Right kidney (tissue), 9 donors: ENCODE measurements at places on chromosomes 2 and 18.

DNA sequence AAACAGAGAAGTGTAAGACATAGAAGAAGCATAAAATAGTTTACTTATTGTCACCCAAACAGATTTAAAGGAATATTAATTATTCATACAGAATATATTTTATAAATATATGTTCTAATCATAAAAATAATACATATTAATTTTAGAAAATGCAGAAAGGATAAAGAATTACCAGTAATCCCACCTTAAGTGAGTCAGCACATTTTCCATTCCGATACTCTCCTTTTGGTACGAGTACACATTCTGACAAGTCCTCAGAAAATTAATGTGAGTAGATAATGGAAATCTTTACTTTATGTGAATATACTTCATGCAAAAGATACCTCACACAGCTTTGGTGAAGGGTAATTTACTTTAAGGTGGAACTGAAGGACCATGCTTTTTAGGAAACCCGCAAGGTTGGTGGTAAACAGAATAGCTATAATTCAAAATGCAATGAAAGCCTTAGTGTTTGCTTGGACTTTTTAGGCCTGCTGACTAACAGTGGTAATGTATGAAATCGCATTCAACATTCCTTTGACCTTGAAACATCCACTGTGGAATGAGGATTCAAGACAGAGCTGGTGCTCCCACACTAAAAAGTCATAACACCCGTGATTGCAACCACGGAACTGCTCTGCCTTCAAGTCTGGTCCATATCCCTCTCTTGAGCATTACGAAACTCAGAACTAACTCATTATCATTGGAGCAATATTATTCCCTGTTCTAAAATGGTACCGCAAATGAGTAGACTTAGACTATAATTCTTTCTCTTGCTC, 28.1 kb upstream of the HTR2B start:
- no peak for DNase-seq

DNA sequence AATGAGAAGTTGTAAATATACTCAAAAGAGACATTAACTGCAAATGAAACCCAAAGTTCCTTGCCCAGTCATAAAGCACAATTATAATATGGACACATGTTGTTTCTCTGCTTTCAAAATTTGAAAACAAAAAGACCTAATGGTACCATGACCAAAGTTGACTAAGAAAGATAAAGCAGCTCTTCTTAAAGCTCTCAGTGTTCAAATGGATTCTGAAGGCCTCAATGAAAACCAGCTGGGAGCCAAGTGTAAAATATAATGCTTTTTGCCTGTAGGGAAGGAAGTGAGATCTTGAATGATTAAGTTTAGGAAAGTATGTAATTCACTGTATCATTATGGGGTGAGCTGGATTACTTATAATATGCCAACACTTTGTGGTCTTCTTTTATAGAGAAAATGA, 178.6 kb downstream of the SATB2 start:
- no peak for DNase-seq

DNA sequence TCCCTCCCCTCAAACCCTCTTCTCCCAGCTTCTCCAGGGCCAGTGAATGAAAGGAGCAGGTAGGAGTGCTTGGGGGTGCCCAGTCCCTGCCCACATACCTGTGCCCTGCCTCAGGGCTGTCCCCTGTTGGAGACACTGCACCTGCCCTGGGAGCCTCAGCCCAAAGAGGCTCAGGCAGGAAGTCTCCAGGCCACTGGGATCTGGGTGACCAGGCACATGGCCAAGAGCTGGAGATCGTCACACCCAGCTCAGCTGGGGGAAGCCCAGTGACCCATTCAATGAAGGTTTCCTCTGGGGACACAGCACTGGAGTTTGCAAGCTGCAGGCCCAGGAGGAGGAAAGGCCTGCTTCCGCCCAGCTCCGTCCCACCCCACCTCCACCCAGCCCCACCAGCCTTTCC, 156.4 kb downstream of the ZFP36L2 start:
- DNase-seq, result peak; percentile 10

DNA sequence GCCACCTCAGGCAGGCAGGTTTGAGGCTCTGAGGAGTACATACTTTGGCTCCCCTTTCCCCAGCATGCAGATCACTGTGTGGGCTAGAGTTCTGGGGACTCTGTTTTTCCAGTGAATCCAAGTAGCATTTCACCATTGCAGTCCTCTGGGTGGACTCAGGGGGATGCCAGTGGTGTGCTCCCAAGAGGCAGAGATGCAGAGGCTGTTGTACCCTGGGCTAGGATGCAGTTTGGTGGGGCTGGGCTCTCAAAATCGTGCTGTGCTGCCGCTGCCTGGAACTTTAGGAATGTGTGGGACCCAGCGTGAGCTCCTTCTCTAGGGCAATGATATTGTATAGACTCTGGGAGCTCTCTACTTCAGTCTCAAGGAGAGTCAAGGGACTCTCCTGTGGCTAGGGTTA, 104.9 kb downstream of the MYO3B start:
- no peak for DNase-seq

DNA sequence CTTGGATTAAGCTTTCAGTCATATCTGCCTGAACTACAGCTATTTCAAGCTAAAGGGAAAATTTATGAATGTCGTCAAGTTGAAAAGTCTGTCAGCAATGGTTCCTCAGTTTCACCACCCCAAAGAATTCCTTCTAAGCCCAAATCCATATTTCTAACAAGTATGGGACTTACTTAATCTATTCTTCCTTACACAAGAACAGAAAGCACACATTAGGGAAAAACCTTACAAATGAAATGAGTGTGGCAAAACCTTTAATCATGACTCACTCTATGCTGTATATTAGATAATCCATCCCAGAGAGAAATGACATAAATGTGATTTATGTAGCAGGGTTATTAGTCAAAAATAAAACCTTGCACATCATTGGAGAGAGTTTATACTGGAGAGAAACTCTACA, 78.9 kb downstream of the RAB31 start:
- DNase-seq, result no peak

DNA sequence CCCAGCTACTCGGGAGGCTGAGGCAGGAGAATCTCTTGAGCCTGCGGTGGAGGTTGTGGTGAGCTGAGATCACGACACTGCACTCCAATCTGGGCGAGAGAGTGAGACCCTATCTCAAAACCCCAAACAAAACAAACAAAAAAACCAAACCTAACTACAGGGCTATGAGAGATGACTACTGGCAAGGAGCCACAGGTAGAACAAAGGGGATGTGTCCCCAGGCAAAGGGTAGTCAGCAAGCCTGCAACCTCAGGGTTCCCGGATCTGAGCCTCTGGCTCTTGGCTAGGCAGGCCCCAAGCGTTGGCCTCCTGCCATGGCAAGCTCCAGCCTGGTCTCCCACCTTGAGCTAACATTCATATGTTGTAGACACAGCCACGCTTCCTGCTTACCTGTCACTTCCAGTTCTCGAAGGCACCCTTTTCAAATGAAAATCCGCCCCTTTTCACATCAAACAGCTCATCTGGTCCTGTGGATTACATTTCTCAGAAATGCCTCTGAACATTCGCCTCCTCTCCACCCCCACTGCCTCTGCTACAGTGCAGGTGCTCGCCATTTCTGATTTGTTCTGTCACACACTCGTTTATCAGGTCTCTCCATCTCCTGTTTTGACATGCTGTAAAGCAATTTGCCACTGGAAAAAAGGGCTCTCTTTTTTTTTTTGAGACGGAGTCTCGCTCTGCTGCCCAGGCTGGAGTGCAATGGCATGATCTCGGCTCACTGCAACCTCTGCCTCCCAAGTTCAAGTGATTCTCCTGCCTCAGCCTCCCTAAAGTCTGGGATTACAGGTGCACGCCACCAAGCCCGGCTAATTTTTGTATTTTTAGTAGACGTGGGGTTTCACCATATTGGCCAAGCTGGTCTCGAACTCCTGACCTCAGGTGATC, 13.1 kb upstream of the ACTR3 start:
- peak; percentile 22 for DNase-seq

- no peak for DNase-seq
Measured at GRCh38 chr2:227188292-227188691, 23.9 kb downstream of the COL4A3 start.

DNA sequence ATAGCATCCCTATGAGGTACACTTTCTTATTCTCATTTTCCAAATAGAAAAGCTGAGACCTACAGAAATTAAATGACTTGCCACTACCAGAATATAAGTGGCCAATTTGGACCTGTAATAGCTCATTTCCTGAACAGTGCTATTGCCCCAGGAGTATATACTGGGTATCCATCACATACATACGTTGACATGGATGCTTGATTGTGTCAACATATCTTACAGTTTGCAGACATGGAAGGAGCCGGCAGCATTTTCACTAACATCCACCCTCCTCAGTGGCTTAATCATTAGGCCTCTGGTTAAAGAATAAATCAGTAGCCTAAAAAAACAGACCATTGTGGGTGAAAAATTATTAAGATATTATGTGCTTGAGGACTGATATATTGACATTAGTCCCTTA, 829.3 kb downstream of the LRP1B start:
- no peak for DNase-seq

- no peak for DNase-seq
Measured at GRCh38 chr2:217000406-217000805, 140.5 kb upstream of the TNP1 start.

- DNase-seq, result no peak
Measured at GRCh38 chr2:65944213-65944612, 490.7 kb upstream of the MEIS1 start.

DNA sequence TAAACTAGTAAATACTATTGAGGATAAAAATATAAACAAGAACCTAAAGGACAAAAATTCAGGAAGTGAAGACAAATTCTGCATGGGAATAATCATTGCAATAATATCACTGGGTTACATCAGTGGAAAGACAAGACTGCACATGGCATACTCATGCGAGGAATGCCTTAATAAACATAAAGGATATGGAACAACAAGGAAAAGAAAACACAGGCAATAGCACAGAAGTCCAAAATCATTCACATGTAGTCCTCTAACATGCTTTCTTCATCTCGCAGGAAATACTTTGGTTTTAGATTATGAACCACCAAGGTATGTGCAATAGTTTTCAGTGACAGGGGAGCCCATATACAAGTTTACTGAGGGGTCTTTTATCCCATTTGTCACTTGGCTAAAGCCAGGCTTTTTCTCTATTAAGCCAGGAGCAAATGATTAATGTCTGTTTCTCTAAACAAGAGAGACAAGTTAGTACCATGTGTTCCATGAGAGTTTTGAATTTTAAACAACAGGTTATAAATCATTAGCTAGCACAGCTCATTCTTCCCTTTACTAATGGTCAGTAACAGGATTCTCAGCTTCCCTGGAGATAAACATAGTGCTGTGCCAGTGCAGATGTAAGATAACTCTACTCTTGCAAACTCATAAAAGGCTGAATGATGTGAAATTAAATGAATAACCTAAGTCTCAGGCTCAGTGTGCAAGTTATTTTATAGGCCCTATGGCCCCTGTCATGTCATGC, 353.6 kb upstream of the FSIP2 start:
- DNase-seq, result no peak

GRCh38 chr18:77044866-77045664, 87.5 kb downstream of the MBP start:
- DNase-seq, result no peak

DNA sequence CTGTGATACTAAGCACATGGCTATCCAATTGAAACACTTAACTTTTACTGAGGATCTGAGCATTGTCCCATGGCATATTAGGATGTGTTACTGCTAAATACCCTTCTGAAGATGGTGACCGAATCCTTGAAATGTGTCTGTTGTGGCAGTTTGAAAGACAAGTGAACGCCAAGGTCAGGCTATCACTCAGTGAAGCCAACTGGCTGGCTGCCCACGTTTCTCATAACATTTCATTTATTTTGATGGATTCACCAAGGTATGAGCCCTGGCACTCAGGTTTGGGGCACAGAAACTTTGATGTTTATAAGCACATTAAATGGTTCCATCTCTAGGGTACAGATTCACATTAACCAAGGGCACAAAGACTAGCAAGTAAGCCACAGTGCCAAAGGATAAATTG, 850.3 kb downstream of the DPP10 start:
- no peak for DNase-seq

GRCh38 chr2:160125366-160125765, 63.0 kb upstream of the PLA2R1 start:
- DNase-seq, result no peak

DNA sequence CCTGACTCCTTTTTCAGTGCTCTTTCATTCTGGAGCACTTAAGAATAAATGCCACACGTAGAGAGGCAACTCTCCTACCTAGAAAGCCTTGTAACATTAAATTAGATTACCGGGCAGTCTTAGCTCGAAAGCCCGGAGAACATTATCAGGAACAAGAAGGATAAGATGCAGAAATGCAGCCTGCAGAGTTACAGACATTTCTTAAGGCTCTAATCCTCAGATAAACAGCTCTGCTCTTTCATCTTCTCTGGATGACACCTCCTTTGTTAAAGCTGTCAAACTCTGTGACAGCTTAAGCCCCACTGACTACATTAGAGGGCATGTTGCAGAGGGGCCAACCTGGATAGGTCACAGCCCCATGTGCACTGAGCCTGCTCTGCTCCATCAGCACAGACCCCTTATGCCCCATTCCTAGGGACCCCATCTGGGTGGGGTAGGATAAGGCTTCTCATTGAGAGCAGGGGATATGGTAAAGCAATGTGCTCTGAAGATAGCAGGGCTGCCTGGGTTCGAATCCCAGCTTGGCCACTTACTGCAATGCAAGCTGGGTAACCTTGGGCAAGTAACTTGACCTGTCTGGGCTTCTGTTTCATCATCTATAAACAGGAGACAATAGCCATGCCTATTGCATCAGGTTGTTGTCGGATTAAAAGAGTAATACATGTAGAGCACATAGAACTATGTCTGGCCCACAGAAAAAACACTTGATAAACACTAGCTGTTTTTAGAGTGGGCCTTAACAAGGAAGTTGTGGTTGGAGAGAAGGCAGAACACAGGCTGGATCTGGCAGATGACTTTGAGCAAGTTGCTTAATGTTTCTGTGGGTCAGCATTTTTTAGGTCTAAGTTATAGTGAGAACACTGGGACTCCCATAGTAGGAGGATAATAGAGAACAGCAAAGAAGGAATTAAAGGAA, 111.4 kb downstream of the THNSL2 start:
- no peak for DNase-seq

GRCh38 chr2:181523756-181524155, 66.6 kb downstream of the ITGA4 start:
- DNase-seq, result no peak

DNA sequence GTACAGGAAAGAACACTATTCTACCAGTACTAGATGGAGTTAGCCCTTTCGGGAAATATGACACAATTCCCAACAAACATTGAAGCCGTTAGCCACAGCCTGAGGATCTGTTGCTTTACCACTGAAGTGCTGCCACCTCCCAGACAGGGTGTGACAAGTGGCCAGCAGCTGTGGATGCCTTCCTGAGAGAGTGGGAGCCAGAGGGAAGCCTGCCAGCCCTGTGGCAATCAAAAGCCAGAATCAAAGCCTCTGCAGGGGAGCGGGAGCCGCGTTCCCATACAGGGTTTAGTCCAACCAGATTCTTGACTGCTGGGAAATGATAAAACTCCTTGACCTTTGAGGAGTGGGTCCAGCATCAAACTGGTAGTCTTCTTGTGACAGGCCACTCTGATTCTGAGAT, 38.0 kb downstream of the SLC4A1AP start:
- no peak for DNase-seq

- DNase-seq, result no peak
Measured at GRCh38 chr2:23584054-23584745, 199.2 kb downstream of the KLHL29 start.

- DNase-seq, result no peak
Measured at GRCh38 chr18:51491678-51492372, 294.3 kb upstream of the MEX3C start.
